ENCODE measurements at places on chromosomes 6 and 20.

GRCh38 chr6:118537574-118537973 is 10.5 kb upstream of the PLN start:
- no peak for DNase-seq

GRCh38 chr6:90941885-90942284 is 355.0 kb upstream of the MAP3K7 start:
- DNase-seq: no peak

DNA sequence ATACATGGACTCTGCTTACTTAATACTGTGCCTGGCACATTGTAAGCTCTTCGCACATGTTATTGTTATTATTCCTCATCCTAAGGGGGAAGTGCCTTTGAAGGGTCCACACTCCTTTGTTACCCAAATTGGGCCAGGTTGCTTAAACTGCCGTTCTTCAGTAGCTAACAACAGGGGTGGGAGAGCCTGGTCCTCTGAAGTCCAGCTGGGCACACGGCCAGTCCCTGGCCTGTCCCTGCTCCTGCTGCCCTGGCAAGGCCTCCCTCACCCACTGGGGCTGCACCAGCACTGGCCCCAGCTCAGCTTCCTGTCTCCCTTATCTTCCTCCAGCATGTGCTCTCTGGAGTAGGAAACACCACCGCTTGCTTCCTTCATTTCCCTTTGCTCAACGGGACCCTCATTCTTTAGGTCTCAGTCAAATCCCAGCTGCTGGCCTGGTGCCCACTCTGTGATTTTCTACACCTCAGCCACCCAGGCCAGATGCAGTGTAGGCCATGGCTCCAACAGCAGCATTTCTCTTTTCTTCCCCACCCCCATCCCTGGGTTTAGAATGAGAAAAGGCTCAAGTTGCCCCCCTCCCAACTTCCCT is 5.5 kb upstream of the PROCR start:
- DNase-seq: peak; percentile 53

DNA sequence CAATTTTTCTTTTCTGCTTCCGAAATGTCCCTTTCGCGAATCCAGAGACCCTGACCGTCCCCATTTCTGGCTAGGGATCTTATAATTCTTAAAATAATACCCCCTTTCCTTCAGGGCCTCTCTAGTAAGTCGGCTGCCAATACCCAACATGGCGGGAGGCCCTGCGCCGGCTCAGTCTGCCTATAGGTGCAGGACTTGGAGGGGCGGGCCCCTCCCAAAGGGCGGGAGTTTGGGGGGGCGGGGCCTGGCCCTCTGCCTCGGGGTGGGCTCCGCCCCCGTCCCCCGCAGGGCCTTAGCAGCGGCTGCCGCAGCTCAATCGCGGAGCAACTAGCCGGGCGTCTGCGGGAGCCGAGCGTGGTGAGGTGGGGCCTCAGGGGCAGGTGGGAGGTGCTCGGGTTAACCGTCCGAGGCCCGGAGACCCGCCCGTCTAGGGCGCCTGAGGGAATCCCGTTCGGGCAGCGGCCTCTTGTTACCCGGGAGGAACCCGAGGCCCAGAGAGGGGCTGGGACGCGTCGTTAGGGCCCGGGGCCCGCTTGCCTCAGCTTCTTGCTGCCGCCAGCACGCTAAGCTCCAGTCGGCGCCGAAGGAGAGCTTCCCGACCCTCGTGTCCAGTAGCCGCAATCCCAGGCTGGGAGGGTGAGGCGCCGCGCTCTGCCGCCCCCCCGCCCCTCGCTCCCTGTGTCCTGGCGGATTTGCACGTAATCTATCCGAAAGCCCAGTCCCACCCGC is at the start of gene CEP250:
TSS of gene CEP250 (plus strand) at position 718 of the 729 bp plus-strand sequence. CDS start 6,770 bp downstream, outside the sequence.
- peak; percentile 97 for DNase-seq

DNA sequence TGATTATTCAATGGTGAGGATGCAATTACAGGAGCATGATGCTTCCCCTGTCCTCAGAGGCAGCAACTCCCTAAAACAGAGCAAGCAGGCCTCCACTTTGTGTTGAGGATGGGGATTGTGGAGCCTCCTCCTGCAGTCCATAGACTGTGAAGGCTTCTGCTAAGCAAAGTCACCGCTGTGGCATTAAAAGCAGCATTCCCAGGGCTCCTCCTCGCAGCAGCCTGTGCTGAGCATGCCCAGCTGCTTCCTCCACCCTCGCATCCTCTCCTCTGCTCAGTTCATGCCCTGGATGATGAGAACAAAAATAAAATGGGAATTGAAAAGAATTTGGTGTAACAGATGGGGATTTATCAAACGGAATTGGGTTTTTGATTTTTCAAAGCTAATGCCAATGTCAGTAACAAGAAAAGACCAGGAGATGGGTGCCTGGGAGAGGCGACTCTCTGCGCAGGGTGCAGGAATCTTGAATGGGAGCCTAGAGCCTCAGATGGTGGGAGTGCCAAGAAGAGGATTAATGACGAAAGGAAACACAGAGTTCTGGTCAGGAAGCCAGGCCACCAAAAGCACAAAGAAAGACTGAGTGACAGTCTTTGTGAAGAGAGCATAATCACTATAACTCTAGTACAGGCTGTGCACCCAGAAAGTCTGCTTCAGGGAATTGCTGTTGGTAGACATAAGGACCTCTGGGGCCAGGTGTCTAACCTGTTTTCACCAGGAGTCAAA is 347.6 kb downstream of the TPBG start:
- no peak for DNase-seq

GRCh38 chr6:95681736-95682135 is 104.4 kb downstream of the MANEA start:
- no peak for DNase-seq

- DNase-seq: no peak
These were observed 658.2 kb downstream of the HACE1 start for GRCh38 chr6:104201557-104201956.

GRCh38 chr6:105695461-105695860 is 292.6 kb upstream of the PREP start:
- DNase-seq: no peak

DNA sequence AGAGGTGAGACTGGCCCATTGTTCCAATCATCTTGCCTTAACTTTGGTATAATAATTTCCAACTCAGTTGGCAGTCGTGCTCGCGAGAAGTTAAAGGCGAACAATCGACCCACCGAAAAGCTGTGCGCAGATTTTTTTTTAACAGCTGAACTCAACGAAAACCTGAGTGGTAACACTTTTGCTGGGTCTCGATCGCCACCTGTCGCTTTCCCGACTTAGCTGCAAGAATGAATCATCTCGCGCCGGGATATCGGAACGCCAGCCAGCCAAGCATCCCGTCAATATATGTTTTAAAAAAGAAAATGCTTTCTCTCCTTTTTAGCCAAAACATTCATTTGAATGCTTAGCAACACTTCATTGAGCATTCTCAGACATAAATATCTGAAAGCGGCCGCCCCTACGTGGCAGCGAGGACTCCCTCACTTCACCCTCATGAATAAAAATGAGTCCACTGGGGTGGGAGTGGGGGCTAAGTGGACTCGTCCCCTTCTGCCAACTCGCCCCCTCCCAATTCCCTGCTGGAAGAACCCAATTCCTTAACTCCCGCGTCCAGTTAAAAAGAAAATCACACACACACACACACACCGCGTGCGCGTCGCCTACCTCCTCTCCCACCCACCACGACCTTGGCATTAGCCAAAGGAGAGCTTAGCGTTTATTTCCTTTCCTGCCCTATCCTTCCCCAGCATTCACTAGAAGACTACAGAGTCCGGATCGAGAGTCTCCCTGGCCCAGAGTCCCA is 1.5 kb downstream of the COL12A1 start:
- DNase-seq: peak; percentile 93

DNA sequence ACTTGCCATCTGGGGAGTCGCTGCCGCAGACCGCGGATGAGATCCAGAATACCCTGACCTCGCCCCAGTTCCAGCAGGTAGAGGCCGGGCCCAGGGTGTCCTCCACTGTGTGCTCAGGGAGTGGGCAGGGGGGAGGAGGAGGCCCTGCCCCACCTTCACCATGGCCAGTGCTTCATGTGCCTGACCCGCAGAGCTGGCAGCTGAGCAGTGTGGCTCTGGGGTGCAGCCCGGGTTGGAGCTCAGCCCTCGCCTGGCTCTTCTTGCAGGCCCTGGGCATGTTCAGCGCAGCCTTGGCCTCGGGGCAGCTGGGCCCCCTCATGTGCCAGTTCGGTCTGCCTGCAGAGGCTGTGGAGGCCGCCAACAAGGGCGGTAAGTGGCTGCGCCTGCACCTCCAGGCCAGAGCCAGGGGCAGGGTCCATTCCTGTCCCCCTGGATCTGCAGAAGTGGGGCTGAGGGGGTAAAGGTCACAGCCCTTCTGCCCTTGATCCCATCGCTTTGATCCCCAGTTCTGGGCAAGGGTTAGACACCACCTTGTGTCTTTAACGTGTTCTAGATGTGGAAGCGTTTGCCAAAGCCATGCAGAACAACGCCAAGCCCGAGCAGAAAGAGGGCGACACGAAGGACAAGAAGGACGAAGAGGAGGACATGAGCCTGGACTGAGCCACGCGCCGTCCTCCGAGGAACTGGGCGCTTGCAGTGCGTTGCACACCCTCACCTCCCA is 5.5 kb downstream of the ADRM1 start:
- no peak for DNase-seq

- no peak for DNase-seq
These were observed 168.7 kb upstream of the FUT9 start for GRCh38 chr6:95847061-95847460.

DNA sequence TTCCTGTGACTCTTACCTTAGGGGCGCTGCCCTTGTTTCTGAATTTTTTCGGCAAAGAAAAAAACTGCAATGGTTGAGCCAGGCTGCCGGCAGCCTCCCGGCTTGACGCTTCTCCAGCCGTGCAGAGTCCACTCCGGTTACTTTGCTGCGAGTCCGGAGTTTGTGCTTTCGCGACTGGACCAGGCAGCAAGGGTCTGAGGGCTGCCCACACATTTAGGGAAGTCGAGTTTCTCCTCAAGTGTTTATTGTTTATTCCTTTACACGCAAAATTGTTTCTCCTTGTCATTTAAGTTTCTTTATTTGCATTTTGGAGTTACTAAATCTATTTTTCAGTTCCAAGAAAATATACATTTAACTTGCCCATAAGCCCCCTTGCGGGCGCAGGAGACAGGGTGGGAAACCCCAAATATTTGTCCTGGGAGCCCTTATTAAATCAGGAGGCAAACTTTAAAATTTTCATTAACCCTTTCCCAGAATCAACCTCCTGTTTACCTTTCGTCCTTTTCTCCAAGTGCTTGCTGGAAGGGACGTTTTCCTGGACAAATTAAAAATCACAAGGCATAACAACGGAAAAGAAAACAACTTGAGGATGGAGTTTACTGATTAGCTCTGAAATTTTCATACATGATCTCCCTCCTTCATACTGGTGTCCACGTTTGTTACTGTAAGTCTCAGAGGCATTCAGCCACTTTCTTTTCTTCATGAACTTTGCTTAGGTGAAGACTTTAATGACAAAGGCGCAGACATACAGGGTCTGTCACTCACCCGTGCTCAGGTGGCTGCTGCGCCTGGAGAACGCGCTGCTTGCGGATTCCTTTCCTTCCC is 1.7 kb upstream of the PDE10A start:
- peak; percentile 45 for DNase-seq

- DNase-seq: no peak
These were observed 54.0 kb downstream of the IL22RA2 start for GRCh38 chr6:137119196-137120104.

DNA sequence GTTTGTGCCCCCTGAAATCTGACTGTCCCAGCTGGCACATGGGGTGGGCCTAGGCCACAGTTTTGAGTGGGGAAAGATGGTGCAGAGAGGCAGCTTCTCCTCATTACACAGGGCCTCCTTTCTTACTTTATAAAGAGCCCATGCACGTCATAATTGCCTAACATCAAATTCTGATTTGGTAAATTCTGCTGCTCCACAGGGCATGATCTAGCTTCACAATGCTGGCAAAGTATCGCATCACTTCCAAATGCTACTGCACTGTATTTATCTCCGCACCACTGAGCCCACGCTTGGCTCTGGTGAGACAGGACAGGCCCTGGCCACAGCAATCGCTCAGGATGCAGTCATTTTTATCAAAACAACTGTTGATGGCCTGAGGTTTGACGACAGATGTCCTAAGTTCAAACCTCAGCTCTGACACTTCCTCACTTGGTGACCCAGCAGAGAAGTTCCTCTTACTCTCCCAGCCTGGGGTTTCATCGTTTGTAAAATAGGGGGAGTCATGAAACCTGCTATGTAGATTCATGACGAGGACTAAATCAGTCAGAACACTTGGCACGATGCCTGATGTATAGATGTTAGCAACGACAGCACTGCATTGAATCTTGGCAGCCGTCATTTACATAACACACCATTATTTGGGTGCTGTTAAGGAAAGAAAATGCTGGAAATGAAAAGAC is 187.9 kb downstream of the TTLL2 start:
- DNase-seq: no peak

DNA sequence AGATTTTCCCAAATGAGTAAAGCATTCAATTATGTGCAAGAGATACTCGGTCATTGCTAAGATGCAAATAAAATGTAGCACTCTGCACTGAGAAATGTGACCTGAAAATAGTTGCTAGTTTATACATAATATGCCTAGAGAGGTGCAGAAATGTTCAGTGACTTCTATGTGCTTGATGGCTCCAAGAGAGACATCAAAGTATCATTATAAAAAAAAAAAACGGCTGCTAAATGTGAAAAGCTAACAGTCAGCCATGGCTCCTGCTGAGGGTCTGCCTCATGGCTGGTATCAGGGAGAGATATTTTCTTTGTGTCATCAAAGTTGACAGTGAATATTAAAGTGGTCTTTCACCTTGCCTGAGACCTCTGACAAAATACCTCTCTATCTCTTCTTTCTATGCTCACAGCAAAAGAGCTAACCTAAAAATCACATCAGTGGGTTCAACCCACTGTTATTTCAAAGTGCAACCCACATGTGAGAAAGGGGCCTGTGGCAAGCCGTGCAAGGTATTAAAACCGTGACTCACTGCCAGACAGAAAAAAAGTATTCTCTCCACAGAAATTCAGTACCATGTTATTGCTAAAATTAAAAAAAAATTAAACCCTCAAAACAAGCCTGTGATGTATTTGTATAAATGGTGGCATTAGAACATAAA is 259.0 kb downstream of the HIVEP2 start:
- DNase-seq: no peak

- DNase-seq: no peak
These were observed 25.6 kb upstream of the SULF2 start for GRCh38 chr20:47810721-47811347.

- no peak for DNase-seq
These were observed 84.6 kb upstream of the DST start for GRCh38 chr6:56727097-56727850.

DNA sequence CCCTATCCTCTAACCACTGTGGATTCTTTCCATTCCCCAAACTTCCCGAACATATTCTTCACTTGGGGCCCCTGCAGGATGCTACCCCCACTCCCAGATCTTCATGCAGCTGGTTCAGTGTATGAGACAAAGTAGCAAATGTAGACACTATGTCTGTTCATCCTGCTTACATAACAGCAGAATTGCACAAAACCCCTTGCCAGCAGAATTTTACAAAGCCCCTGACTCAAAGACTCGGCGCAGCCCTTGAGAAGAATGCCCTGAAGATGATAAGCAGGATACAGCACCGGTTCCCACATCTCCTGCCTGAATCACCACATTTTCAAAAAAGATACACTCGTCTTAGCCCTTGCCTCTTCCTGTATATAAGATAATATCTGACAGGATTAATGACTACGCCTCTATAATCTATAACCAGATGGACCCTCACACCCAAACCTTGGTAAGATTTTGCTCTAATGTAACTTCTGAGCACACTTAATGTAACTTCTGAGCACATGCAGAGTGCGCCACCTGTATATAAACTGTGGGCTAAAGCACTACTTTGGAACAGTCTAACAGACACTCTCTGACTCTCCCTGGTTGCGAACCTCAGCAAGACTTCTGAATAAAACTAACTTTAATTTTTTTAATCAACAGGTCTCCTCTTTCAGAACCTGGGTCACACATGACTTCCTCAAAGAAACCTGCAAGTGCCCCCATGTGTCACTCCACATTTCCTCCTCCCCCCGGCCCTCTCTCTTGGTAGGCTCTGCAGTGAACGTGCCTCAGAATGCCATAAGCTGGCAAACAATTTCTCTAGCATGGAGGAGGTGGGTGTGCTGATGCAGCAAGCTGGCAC is 28.7 kb downstream of the RALGAPA2 start:
- no peak for DNase-seq

Data from right hindlimb (tissue), 1 donor.